ENCODE measurements at places on chromosomes 13 and 19. TPM values are rescaled to one million over a fixed set of nuclear protein-coding genes. Genes with fewer than 3 reads are reported as not detected.

The KIR3DL1 gene
- total RNA-seq: not detected

The CYP2A7 gene
- not detected for total RNA-seq

GRCh38 chr13:30567072-30567471, 50.6 kb upstream of the USPL1 start:
- no peak overlapping the region for H3K27ac ChIP-seq
- no peaks in the 10 kb centered on the region for H3K27me3 ChIP-seq
- peaks cover 9% of the 10 kb centered on the region for H3K4me1 ChIP-seq
- no peak overlapping the region for H3K4me3 ChIP-seq
- no peak for DNase-seq

- H3K27ac ChIP-seq: no peak overlapping the region
- H3K27me3 ChIP-seq: peaks cover 56% of the 10 kb centered on the region
- no peaks in the 10 kb centered on the region for H3K36me3 ChIP-seq
- no peak overlapping the region for H3K4me3 ChIP-seq
These were observed 26.6 kb upstream of the CALM3 start for GRCh38 chr19:46574533-46574932.

DNA sequence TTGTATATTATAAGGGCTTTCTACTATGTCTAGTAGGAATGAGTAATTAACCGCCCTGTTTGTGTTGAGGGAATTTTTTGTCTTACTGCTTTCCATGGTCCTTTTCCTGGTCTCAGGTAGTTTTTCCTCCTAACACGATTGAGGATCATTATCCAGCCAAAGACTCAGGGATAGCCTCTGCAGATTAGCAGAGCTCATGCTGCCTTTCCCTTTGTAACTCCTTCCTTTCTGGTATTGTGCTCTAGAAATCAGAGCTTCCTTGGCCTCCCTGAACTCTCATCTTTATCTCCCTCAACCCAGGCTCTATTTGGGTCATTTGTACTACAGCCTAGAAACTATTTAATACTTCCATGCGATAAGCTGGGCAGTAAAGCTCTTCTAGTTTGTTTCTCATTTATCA, 142.1 kb downstream of the PDS5B start:
- peaks cover 15% of the 10 kb centered on the region for H3K4me1 ChIP-seq
- H3K27me3 ChIP-seq: no peaks in the 10 kb centered on the region
- DNase-seq: no peak
- no peaks in the 10 kb centered on the region for H3K36me3 ChIP-seq
- H3K27ac ChIP-seq: no peak overlapping the region
